ENCODE measurements at places on chromosomes 12 and 14.

DNA sequence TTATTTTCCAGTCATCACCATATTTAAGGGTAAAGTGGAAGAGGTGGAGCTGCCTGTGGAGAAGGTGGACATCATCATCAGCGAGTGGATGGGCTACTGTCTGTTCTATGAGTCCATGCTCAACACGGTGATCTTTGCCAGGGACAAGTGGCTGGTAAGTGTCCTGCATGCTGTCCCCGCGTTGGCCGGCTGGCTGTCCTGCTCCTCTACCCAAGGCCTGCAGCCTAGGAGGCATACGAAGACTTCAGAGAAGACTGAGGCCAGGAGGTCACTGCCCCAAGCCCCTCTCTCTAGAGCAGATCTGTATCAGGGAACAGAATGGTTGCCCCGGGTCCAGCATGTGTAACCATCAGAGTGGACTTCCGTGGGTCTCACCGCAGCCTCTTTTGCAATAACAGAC is 77.7 kb downstream of the PRMT8 start:
- DNase-seq, result no peak

- DNase-seq, result no peak
These were observed 222.1 kb upstream of the HMGA2 start for GRCh38 chr12:65602253-65602609.

- peak; percentile 43 for DNase-seq
These were observed 3.4 kb downstream of the GSG1 start for GRCh38 chr12:13099844-13100604.

- no peak for DNase-seq
These were observed 5.7 kb upstream of the DTX1 start for GRCh38 chr12:113050795-113051194.

DNA sequence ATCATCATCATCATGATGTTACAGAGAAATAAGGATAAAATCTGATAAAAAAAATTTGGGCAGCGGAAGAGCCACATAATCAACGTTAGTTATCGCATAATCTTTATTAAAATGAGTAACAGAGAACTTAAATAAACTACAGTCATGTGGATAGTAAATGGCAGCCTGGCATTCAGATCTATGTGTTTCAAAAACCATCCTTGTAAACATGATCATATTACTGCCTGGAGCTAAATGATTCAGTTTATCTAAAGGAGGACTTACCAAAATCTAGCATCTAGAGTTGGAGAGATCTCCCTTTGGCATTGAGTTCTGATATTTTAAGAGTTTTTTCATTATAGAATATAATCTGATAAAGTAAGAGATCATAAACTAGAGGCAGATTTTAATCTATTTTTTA is 200.1 kb upstream of the MGAT4C start:
- peak; percentile 4 for DNase-seq

- DNase-seq, result no peak
These were observed 19.4 kb downstream of the MAP3K9 start for GRCh38 chr14:70789961-70790360.

GRCh38 chr14:39868251-39868650 is 436.0 kb upstream of the FBXO33 start:
- no peak for DNase-seq

DNA sequence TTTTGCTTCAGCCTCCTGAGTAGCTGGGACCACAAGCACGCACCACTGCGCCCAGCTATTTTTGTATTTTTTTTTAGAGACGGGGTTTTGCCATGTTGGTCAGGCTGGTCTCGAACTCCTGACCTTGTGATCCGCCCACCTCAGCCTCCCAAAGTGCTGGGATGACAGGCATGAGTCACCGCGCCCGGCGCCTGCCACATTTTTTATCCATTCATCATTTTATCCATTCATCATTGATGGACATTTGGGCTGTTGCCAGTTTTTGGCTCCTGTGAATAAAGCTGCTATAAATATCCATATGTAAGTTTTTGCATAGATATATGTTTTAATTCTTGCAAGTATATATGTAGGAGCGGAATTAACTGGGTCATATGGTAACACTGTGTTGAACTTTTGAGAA is 79.5 kb downstream of the DAAM1 start:
- DNase-seq, result no peak

DNA sequence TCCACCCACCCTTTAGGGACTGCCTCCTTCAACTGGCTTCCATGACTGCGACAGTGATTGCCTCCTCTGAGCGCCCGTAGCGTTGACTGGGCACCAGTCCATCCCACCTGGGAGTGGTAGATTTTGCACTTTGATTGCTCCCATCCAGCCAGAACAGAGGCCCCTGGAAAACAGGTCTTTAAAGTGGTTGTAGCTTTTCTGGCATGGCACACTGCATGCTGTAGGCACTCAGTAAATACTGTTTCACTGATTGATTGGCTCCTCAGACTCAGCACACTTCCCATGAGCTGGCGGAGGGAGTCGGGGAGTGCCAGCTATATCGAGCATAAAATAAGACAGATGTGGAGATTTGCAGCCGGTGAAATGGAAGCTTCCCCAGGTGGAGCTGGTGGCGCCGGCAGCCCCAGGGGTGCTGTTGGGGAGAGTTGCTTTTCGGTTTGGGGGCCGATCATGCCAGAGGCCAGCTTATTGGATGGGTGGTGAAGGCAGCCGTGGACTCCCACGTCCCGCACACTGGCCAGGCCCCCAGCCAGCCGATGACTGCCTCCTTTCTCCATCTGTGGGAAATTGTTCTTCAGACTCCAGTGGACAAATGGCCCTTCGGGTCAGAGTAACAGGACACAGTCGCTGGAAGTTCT is 200.2 kb downstream of the TSPAN9 start:
- no peak for DNase-seq

DNA sequence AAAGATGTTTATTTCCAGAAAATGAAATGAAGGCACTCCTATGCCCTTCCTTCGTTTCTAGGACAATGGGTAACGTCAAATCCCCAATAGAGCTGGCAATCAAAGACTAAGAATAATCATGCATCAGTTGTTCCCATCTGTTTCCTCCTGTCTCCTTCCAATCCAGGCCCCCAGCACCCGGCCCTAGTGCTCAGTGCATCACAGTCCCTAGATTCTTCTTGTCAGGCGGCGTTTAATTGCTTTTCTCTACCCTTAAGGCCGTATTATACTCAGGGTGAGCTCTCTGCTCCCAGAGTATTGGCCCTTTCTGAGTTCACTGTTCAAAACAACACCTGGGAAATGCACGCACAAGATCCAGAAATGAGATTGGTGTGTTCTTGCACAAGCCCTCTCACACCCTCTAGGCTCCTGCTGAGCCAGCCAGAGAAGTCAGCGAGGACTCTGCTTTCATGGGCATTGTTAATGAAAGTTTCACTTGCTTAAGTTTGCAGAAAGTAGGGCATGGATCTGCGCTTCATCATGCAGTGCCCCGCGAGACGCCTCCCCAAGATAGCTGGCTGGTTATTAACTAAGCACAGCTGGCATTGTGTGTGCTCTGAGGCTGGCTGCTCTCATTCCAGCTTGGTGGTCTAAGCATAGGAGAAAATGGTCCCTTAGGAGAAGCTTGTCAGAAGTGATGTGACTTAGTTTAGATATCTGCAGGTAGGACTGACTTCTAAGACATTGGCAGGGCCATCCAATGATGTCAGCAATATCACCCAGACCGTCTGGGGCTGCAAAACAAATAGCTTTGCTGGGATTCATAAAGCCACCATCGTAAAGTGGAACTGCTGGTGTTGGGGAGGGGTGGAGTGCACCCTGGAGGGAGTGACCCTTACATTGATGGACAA is 28.7 kb downstream of the CRACR2A start:
- no peak for DNase-seq

DNA sequence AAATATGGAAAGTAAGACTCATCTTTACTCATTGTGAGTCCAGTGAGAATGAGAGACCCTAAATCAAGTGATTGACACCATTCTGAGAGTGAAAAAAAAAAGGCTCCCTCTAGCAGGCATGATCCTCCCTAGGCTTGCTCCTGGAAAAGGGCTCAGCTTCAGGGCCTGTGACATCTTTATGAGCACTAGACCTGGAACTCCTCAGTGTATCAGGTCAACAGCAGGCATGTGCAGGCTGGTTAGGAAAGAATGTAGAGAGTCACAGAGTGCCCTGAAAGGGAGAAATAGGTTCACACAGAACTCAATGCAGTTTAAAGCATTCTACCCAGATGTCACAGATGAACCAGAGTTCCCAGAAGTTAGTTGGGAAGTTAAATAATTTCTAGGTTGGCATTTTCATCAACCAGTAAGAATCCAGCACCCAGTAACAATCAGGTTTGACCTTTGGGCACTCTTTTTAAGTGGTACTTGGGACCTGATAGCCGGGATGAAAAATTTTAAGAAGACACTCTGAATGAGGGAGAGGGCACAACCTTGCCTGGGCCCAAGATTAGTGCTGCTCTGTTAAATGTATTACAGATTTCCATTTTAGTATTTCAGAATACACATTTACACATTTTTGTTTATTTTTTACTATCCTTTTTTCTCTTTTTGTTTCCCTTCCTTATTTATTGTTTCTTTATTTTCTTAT is 828.8 kb downstream of the C12orf50 start:
- DNase-seq, result no peak

- no peak for DNase-seq
These were observed 9.1 kb downstream of the B4GALNT3 start for GRCh38 chr12:468671-469389.

Measured in NCI-H345 (cell line).